ENCODE measurements at places on chromosomes 6 and 20.

GRCh38 chr6:170221052-170221752, 69.7 kb downstream of the DLL1 start:
- no peak for DNase-seq

GRCh38 chr6:67666177-67666964, 968.7 kb upstream of the ADGRB3 start:
- DNase-seq: no peak

GRCh38 chr6:57313711-57314471, 3.5 kb upstream of the PRIM2 start:
- DNase-seq: no peak

GRCh38 chr6:167949121-167949684, 48.3 kb upstream of the KIF25 start:
- no peak for DNase-seq

- peak; percentile 29 for DNase-seq
Measured at GRCh38 chr6:46419576-46420002, 71.7 kb downstream of the RCAN2 start.

DNA sequence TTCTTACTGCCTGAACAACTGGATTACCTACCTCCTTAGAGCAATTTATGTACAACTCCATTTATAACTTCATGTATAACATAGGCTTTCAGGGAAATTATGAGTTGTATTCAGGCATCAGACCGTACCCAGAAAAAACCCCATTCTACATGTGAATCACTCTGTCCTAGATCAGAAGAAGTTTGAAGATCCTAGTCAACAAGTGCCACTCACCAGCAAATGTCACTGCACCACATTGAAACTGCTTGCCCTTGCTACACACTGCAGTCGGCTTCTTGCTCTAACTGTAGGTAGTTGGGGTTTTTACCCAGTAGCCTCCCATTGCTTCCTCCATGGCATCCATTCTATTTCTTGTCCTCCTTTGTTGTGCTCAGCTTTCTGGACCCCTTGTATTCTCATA, 132.4 kb downstream of the DNAH8 start:
- no peak for DNase-seq

GRCh38 chr6:129875610-129876520, 14.8 kb upstream of the TMEM244 start:
- no peak for DNase-seq

GRCh38 chr6:31655349-31656237, at the start of gene APOM:
Gene APOM (plus strand): TSS chr6:31655894. CDS start chr6:31655967, 73 bp downstream.
- DNase-seq: no peak

GRCh38 chr6:156376091-156376490, 401.1 kb upstream of the ARID1B start:
- DNase-seq: no peak

GRCh38 chr6:129653746-129654145, 56.2 kb downstream of the ARHGAP18 start:
- DNase-seq: no peak

GRCh38 chr6:169487579-169488436, 214.0 kb downstream of the WDR27 start:
- DNase-seq: no peak

- no peak for DNase-seq
Measured at GRCh38 chr20:61766921-61767610, 298.6 kb downstream of the TAF4 start.

- no peak for DNase-seq
Measured at GRCh38 chr20:51444467-51444866, 98.1 kb downstream of the NFATC2 start.

GRCh38 chr20:44113618-44114376, 73.2 kb downstream of the JPH2 start:
- peak; percentile 56 for DNase-seq

DNA sequence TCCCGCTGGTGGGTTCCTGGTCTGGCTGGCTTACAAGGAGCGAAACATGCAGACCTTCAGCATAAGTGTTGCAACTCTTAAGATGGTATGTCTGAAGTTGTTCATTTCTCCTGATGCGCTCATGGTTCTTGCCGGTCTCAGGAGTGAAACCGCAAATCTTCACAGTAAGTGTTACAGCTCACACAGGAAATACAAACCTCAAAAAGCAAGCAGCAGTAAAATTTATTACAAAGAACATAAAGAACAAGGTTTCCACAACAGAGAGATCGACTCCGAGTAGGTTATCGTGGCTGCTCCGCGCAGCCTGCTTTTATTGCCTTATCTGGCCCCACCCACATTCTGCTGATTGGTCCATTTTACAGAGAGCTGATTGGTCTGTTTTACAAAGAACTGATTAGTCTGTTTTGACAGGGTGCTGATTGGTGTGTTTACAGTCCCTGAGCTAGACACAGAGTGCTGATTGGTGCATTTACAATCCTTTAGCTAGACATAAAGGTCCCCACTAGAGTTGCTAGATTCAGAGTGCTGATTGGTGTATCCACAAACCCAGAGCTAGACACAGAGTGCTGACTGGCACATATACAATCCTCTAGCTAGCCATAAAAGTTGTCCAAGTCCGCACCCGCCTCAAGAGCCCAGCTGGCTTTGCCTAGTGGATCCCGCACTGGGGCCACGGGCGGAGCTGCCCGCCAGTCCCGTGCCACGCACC, 39.2 kb downstream of the TRIM27 start:
- DNase-seq: no peak

DNA sequence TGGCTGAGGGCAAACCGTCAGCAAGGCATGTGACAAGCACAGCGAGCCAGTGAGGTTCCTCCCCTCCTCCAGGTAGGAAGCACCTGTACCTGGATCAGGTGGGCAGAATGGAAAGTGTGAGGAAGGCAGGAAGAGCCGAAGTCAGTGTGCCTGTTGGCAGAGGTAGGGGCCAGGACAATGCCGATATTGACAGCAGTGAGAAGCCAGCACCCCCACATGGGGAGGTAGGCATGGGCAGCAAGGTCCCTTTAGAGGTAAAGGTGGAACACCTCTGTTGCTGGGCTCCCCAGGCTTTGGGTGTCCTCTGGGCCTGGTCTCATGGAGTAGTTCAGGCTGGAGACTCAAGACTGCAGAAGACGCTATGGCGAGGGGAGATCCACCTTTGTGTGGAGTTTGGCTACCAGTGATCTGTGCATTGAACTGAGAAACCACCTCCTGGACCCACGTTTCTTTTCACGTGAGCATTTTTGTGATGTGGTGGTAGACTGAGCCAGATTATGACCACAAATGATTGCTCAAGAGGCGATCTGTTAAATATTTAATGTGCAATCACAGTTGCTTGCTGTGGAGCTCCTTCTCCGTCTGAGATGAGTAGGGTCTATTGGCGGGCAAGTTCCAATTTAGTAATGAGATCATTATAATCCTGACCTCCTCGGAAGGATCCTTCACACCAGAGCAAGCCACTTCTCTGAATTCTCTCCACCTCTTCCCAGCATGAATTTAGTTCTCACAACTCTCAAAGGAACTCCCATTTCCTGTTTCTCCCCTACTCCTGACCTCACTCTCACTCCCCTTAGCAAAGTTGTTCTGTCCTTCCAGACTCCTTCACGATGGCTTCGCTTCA, 174.8 kb downstream of the CDH26 start:
- DNase-seq: no peak

DNA sequence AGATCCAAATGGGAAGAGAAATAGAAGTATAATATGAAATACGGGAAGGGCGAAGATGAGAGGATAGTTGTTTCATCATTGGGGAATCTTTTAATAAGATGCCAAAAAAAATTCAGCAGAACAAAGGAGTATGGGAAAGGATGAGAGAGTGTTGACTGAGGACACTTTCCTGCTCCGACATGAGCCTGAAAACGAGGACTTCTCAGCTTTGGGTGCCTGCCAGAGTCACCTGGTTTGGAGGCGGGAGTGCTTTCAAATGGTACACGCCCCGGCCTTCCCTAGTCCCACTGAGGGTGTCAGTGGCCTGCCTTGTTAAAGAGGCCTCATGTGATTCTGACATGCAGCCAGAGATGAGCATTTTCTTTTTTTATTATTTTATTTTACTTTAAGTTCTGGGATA, 250.9 kb downstream of the ANKRD60 start:
- DNase-seq: peak; percentile 29

DNA sequence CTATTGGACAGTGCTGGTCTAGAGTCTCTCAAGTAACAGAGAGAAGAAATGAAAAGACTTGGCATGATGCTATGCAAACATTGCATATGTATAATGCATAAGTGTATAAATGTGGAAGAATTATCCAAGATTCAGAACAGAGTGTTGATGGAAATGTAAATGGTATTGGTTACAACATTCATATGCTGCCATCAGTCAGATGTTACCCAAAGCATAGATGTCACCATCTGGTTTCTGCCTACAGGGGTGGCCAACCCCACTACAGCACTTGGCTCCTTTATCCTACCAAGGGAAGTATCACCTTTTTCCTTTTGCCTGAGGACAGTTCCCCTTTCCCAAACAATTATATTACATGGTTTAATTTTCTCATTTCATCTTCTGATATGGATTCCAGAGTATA, 11.9 kb downstream of the POPDC3 start:
- no peak for DNase-seq

DNA sequence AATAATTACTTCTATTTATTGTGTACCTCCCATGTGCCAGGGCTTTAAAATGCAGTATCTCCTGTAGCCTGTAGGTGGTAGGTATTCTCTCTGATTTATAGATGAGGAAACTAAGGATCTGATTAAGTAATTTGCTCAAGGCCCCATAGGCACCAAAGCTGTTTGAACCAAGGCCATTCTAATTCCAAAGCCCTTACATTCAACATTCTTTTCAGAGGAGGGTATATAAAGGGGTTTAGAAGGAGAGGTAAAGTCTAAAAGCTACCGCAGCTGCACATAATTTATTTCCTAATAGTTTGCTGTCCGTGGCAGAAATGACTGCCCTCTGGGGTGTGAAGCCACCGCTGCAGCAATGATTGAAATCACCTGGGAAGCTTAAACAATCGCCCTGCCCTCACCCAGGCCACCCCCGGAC, 95.0 kb upstream of the FAM8A1 start:
- no peak for DNase-seq

DNA sequence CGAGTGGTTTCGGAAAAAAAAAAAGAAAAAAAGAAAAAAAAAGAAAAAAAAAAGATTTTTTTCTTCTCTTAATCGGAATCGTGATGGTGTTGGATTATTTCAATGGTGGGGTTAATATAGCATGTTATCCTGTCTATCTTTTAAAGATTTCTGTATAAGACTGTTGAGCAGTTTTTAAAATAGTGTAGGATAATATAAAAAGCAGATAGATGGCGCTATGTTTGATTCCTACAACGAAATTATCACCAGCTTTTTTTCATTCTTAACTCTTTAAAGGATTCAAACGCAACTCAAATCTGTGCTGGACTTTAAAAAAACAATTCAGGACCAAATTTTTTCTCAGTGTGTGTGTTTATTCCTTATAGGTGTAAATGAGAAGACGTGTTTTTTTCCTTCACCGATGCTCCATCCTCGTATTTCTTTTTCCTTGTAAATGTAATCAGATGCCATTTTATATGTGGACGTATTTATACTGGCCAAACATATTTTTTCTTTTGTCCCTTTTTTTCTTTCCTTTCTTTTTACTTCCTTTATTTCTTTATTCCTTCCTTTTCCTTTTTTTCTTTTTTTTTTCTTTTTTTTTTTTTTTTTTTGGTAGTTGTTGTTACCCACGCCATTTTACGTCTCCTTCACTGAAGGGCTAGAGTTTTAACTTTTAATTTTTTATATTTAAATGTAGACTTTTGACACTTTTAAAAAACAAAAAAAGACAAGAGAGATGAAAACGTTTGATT, 3.6 kb downstream of the SOX4 start:
- DNase-seq: peak; percentile 72

- DNase-seq: no peak
Measured at GRCh38 chr20:651713-652614, 1.0 kb downstream of the SRXN1 start.

- DNase-seq: no peak
Measured at GRCh38 chr6:155132617-155133016, 131.2 kb upstream of the CLDN20 start.

DNA sequence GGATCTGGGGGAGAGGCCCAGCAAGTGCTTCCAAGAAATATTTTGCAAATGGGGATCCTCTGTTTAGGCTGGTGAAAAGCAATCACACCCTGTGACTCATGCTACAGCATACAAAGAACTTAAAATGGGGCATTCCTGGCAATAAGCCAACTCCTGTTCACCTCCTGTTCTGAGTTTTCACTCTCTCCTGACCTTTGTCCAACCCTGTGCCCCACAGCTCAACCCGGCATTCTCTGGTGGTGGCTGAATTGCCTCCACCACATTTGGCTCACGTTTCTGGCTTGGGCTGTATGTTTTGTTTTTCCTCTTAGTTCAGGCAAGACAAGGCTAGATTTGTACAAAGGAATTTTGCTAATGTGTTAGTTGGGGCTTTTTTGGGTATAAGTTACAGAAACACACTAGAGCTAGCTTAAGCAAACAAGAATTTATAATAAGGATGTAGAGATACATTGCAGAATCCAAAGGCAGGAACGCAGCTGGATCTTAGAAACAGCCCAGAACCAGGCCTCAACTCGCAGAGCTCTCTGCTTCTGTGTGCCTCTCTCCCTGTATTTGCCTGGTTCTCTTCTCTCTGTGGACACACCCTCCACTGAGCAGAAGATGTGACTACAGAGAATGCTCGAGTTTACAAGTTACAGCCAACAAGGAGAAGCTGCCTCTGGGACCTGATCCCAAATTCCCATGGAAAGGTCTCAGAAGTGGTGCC, 9.4 kb downstream of the ABCC10 start:
- no peak for DNase-seq

GRCh38 chr20:60327971-60328660, 369.9 kb downstream of the CDH26 start:
- no peak for DNase-seq

DNA sequence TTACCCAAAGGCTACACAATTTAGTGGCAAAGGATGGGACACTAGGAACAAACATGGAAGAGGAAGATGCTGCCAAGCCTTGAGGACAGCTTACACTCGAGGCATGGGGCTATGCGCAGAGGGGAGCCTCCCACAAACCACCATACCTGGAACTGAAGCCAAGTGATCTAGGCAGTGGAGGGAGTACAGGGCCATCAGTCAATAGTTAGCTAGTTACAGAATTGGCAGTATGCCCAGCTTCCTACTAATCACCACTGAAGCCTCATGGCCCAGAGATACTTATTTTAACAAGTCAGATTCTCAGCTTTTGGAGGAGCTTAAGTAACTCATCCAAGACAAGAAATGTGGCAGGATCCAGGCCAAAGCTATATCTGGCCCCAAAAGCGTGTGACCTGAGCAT, 226.6 kb upstream of the MOCS1 start:
- peak; percentile 30 for DNase-seq

DNA sequence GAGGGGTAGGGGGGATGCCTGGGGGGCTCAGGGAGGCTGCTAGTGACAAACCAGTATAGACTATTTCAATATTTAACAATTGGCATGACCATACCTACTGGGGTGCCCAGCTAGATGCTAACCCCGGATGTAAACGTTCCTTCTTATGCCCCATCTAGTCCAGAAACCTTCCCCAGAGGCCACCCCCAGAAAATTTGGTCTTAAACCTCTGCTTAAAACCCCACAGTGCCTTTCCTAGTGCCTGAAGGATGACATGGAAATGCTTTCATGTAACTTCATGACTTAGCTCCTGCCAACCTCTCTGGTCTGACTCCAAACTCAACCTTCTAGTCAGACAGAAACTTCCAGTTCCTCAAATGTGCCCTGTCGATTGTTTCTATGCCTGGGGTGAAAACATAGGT, 52.0 kb downstream of the JPH2 start:
- no peak for DNase-seq

- no peak for DNase-seq
Measured at GRCh38 chr20:14777591-14777990, 440.2 kb upstream of the FLRT3 start.
